ENCODE measurements at places on chromosomes 6 and 20.

- no peak for DNase-seq
These were observed 18.6 kb downstream of the CCM2L start for GRCh38 chr20:32028647-32029372.

GRCh38 chr6:32252331-32253009 is 28.6 kb upstream of the NOTCH4 start:
- DNase-seq, result no peak

DNA sequence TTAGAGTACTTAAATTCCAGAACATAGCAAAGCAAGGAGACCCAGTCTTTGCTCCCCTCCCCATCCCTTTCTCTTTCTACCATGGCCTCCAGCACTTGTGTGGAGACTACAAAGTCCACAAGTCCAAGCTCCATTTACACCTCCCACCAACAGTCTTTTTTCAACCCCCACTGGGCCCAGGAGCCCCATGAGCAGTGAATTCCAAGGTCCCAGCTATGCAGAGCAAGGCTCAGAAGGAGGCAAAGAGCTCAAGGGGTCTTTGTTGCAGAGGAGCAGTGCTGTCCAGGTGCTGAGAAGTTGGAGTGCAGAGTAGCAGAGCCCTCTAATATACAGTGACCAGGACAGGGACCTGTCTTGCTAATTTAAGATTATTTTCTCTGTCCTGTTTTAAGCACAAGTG is 9.0 kb downstream of the PAK5 start:
- DNase-seq, result no peak

DNA sequence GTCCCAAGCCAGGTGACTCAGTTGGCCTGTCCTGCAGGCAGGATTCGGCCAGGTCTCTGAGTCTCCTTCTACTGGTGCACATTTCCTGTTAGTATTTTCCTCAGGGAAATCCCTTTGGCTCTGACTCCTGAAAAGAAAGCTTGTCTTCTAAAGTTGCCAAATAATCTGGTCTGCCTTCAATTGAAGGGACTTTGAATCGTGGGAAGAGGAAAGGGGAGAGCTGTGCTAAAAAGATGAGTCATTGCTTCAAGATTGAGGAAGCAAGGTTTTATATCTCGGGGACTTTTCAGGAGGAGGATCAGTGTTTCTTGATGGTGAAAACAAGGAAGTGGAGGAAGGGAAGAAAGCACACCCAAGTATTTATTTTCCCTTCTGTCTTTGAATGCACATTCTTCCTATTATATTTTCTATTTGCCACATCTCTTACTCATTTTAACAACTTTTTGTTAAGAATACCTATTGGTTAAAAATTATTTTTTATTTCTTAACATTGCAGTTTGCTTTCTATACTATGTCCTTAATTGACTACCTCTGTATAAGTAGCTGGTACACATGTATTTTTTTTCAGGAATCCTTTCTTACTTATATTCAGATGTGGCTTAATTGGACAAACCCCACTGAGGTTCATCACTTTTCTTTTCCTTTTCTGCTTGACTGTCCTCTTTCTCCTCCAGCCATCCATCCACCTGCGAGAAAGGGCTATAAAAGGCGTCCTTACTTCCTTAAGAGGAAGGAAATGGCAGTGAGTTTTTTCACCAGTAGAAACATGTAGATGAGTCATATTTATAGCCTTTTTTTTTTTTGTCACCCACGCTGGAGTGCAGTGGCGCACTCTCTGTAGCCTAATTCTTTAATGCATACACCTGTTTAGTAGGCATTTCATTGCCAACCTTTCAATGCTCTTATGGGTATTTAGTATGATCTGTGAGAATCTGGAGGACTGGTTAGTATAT is 15.0 kb upstream of the IFNGR1 start:
- no peak for DNase-seq

DNA sequence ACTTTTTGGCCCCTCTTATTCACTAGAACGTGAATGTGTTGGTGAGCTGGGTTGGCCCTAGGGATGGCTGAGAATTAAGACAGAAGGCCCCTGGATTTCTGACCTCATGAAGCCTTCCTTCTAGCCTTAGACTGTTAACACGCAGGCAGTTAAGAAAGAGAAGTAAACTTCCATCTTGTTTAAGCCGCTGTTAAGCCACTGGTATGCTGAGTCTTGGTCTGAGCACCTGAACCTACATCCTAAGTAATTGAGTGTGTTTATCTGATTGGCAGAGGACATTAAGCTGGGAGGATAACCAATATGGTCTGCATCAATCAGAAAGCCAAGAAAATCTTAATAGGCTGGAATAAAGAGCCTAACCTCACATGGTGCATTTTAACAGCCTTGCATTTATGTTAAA is 535.0 kb upstream of the ARID1B start:
- no peak for DNase-seq

DNA sequence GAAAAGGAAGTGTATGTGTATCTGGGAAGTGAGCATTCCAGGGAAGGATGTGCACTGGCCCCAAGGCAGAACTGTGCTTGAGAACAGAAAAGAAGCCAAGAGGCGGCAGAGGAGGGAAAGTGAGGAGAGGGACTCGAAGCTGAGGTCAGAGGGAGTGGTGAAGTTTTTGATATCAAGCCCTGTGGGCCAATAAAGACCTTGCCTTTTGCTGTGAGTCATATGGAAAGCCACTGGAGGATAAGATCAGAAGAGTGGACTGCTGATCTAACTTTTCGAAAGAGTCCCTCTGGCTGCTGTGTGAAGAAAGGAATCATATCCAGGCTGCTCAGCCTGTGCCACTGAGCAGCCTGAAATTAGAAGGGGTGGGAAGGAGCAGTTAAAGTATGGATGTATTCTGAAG is 99.4 kb downstream of the EYA4 start:
- no peak for DNase-seq

GRCh38 chr6:43683708-43684455 is 3.7 kb downstream of the MRPS18A start:
- DNase-seq, result no peak

DNA sequence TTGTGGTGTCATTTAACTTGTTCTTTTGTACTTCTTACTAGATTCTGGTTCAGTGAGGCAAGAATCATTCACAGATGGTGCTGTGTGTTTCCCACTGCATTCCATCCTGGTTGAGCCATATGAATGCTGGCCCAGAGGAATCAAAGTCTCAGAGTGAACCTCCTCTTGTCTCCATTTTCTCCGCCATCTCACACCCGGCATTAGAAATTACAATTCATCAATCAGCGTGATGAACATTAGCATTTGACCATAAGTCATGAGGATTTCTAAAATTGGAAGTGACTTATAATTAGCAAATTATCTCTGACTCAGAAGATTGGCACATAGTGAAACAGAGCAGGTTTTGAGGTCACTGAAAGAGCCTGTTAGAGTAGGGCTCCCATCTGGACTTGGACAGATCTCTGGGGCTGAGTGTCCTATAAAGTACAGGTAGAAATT is 25.2 kb downstream of the TNFAIP3 start:
- DNase-seq, result no peak

DNA sequence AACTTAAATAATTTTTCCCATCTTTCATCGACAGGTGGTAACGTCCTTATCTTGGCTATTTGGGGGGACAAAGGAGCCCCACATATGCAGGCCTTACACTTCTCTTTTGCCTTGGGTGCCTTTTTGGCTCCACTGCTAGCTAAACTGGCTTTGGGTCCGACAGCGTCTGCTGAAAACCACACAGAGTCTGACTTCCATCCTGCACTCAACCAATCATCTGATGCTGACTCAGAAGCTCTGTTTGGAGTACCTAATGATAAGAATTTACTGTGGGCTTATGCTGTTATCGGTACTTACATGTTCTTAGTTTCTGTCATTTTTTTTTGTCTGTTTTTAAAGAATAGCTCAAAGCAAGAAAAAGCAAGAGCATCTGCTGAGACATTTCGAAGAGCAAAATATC is 178.5 kb downstream of the SLC16A10 start:
- DNase-seq, result no peak

DNA sequence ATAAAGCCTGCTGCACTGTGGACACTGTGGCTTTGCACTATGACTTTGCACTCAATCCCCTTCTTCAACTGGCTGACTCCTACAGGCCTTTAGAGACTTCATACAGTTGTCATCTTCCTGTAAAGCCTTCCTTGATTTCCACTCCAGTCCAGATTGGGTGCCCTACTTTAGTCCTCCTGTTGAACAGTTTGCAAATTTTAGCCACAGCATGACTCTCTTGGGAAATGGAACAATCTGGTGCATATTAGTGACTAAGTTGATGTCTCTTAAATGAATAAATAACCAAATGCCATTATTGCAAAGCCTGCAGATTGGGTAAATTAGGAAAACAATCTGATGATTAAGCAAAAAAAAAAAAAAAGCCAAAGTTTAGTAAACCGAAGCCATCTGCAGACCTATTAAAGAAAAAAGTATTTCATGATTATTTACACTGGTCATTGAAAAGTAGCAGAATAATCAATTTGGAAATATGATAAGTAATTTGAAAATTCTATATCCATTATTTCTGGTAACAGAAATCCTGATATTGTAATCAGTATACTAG is 12.6 kb downstream of the PLCB4 start:
- DNase-seq, result no peak

GRCh38 chr20:46990017-46990595 is 95.5 kb downstream of the EYA2 start:
- DNase-seq, result no peak

- DNase-seq, result no peak
These were observed 224.2 kb downstream of the ARHGAP18 start for GRCh38 chr6:129485746-129486145.

GRCh38 chr6:168035661-168036545 is 38.4 kb downstream of the KIF25 start:
- DNase-seq, result no peak

DNA sequence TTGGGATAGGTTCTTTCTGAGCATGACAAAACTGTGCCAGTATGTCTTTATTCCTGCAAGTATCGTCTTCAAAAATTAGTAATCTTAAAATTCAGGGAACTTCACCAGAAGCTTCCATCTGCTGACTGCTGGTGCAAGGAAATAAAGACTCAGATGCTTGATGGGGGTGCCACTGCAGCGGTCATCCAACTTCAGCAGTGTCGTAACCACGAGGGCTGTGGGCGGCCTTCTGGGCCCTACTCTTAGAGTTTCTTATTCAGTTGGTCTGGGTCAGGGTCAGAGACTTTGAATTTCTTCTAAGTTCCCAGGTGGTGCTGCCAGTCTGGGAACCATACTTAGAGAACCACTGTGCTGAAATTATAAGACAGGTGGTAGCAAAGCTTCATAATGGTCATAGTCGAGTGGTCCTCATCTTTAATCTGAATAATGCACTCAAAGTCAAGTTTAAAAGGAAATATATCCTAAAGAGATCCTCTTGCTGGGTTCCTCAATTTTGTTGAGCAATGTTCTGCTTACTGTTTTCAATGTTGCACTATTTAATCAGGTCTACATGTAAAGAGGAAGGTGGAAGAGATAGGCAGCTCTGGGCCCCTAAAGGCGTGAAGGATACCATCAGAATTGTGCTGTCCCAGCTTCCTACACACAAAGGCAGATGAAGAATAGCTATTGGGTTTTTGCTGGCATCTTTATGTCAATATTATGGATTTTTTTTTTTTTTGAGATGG is 165.4 kb upstream of the GMDS start:
- DNase-seq, result no peak

DNA sequence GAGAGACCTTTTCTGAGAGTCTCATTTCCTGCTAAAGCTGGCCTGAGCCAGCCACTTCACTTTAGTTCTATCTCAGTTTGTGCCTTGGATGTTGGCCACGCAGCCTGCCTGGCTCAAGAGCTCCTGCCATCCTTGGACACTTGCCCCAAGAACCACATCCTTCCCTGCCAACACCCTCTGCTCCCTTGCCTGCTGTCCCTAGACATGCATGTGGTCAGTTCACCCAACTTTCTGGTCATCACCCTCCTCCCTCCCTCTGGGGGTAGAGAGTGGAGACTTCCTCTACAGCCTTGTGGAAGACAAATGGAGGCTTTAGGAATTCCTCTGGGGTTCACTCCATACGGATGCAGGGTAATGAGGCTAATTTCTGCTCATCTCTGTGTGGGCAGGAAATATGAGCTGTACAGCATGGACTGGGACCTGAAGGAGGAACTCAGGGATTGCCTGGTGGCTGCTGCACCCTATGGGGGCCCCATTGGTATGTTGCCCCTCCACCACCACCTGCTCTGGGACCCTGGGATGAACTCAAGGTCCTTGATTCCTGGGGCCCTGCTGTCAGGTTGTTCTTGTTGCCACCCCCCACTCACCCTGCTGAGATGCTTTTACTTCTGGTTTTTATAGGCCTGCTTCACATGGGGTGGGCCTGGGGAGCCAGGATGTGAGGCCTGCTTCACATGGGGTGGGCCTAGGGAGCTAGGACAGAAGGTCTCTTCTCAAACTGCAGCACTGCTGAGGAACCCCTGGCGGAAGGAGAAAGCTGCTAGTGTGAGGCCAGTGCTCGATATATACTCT is 13.8 kb upstream of the PTPRA start:
- no peak for DNase-seq

DNA sequence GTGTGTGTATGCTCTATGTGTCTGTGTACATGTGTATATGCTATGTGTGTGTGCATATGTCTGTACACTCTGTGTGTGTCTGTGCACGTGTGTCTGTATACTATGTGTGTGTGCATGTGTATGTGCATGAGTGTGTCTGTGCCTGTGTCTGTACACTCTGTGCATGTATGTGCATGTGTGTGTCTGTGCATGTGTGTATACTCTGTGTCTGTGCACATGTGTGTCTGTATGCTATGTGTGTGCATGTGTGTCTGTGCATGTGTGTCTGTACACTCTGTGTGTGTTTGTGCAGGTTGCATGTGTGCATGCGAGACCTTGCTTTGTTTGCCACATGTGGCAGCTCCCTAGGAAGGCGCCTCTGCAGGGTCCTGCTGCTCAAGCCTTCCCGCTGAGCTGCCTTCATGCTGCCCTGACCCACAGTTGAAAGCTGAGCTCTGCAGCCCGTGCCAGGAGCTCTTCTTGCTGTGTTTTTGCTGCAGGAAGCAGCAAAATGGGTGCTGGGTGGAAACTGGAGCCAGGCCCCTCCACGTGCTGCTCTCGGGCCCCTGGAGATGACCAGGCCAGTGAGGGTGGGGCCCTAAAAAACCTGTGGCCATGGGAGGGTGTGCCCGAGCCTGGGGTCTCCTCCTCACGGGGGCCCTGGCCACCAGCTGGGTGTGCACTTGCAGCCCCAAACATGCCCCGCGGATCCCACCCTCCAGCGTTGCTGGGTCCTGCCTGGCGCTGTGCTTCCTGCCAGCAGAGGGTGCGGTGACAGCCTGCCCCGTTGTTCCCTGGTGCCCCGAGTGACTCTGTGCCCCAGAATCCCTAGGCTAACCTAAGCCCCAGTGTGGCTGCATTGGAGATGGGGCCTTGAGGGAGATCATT is 109.1 kb downstream of the DACT2 start:
- no peak for DNase-seq
